ENCODE measurements at places on chromosomes 12 and 14.

DNA sequence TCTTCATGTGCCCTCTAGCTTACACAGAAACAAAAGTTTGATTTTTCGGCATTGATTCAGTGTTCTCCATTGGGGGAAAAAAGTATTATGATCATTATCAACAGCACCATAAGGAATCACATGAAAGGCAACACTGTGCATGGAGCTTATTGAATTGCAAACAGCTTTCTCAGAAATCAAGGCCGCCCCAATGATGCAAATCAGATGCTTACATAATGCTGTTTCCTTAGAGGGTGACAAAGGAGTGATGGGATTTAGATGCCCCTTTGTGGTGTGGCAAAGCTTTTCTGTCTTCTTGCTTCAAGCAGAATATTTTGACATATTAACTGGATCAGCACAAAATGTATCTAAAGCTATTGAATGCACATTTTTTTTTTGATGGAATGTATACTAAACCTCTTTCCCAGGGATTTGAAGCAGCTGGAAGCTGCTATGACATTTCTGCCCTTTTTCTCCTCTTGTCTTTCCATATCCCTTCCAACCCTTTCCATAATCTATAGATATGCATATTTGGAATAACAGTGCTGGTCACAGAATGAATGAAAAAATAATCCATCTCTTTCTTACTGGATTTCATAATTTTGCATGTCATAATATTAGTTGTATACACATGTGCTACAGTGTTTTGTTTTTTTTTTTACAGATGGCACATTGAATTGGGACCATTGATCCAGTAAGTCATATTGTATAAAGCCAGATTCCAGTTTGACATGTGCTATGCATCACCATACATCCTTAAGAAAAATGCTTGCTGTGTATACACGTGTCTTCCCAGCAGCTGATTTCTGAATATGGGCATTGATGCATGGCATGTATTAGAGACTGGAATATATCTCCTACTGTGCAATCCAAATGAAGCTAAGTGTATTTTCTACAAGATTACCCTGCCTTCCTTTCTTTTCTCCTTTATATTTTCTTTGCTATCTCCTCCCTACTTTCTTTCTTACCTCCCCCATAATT lies 259.7 kb upstream of the DCN start:
- no peak overlapping the region for H3K4me3 ChIP-seq
- no peaks in the 10 kb centered on the region for H3K27me3 ChIP-seq
- no peaks in the 10 kb centered on the region for H3K36me3 ChIP-seq
- no peaks in the 10 kb centered on the region for H3K4me1 ChIP-seq
- no peak overlapping the region for H3K27ac ChIP-seq

DNA sequence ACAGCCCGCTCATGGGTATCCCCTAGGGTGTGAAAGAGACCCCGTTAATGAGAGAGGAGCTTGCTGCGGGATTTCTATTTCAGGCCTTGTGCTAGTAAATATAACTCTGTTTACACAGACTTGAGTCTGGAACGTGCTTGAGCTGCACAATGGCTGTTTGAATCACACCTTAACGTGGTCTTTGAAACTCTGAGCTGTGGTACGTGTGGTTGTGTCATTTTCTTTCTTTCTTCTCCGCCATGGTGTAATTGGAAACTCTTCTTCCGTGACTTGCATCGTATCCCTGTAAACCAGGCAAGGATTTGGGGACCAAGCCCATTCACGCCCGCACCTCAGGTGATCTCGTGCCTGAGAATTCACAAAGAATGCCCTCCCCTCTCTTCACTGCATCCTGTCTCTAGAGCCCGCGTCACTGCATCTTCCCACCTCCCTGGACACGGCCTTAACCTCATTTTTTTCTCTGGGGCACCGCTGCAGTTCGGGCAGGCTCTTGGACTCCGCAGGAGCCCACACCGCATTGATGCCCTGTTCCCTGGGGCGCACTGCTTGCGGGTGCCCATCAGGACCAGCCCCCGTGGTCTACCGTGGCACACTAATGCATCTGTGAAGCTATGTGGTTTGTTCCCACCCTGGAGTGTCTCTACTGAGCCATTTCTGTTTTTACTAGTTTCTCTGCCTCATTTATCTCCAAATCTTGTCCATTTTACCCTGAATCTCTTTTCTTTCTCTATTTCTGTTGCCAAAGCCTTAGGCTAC lies 78.4 kb upstream of the PARP11 start:
- no peak for DNase-seq
- no peak overlapping the region for H3K27ac ChIP-seq
- H3K4me3 ChIP-seq: no peak overlapping the region
- H3K27me3 ChIP-seq: no peaks in the 10 kb centered on the region
- no peaks in the 10 kb centered on the region for H3K4me1 ChIP-seq

DNA sequence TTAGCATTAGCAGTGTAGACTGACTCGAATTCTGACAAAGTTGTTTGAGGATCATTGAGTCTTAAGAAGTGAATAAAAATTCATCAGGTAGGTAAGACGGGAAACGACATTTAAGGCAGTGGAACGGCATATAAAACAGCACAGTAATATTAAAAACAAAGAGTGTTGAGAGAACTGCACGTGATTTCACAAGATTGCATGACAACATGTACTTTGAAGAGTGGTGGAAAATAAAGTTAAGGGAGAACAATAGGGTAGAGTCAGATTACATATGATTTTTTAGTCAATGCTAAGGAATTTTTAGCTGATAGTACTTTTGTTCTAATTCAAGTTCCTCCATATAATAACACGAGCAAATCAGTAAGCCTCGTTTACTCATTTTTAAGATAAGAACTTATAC lies 115.4 kb downstream of the SOX5 start:
- H3K27ac ChIP-seq: no peak overlapping the region
- no peaks in the 10 kb centered on the region for H3K27me3 ChIP-seq
- H3K4me1 ChIP-seq: no peaks in the 10 kb centered on the region
- H3K4me3 ChIP-seq: no peak overlapping the region
- no peak for DNase-seq

- no peaks in the 10 kb centered on the region for H3K27me3 ChIP-seq
- DNase-seq: no peak
- H3K4me3 ChIP-seq: no peak overlapping the region
- H3K36me3 ChIP-seq: no peaks in the 10 kb centered on the region
Observed at GRCh38 chr14:28677381-28677780, 89.2 kb upstream of the FOXG1 start.

- H3K36me3 ChIP-seq: no peaks in the 10 kb centered on the region
- no peaks in the 10 kb centered on the region for H3K4me1 ChIP-seq
- no peak for DNase-seq
- H3K27ac ChIP-seq: no peak overlapping the region
- H3K27me3 ChIP-seq: no peaks in the 10 kb centered on the region
Observed at GRCh38 chr12:72081777-72082176, 143.1 kb downstream of the TPH2 start.

DNA sequence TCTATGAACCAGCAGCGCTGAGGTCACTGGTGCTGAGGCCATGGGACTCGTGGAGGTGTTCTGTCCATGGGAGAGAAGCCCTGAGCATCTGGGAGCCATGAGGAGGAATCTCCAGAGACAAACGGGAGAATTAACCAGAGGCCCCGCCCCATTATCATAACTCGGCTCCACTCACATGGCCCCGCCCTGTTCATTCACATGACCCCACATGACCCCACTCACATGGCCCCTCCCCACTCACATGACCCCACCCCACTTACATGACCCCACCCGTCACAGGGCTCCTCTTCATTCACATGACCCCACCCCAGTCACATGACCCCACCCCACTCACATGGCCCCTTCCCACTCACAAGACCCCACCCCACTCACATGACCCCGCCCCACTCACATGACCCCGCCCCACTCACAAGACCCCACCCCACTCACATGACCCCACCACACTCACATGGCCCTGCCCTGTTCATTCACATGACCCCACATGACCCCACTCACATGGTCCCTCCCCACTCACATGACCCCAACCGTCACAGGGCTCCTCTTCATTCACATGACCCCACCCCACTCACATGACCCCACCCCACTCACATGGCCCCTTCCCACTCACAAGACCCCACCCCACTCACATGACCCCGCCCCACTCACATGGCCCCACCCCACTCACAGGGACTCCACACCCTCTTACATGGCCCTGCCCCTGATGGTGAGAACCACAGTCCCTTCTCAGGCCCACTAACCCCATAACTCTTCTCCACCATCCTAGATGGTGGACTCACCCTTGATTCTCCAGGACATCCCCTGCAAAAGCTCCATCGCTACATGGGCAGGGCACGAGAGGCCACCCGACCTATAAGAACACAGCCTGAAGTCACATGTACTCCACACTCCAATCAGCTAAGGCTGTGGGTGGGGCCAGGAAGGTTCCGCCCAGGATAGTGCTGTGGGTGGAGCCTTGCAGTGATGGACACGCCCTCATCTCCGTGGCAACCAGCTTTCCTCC lies 151.1 kb upstream of the SFSWAP start:
- H3K4me1 ChIP-seq: peaks cover 5% of the 10 kb centered on the region
- DNase-seq: no peak
- H3K4me3 ChIP-seq: no peak overlapping the region
- H3K36me3 ChIP-seq: no peaks in the 10 kb centered on the region

GRCh38 chr14:21734457-21735074 lies 60.9 kb upstream of the OR4E1 start:
- DNase-seq: no peak
- H3K27me3 ChIP-seq: no peaks in the 10 kb centered on the region
- no peaks in the 10 kb centered on the region for H3K36me3 ChIP-seq
- H3K4me3 ChIP-seq: no peak overlapping the region
- no peak overlapping the region for H3K27ac ChIP-seq
- H3K4me1 ChIP-seq: no peaks in the 10 kb centered on the region

- H3K4me1 ChIP-seq: peaks cover 33% of the 10 kb centered on the region
- no peaks in the 10 kb centered on the region for H3K36me3 ChIP-seq
- H3K4me3 ChIP-seq: no peak overlapping the region
- no peak for DNase-seq
- no peak overlapping the region for H3K27ac ChIP-seq
Observed at GRCh38 chr14:55276736-55277135, 5.5 kb downstream of the FBXO34 start.

DNA sequence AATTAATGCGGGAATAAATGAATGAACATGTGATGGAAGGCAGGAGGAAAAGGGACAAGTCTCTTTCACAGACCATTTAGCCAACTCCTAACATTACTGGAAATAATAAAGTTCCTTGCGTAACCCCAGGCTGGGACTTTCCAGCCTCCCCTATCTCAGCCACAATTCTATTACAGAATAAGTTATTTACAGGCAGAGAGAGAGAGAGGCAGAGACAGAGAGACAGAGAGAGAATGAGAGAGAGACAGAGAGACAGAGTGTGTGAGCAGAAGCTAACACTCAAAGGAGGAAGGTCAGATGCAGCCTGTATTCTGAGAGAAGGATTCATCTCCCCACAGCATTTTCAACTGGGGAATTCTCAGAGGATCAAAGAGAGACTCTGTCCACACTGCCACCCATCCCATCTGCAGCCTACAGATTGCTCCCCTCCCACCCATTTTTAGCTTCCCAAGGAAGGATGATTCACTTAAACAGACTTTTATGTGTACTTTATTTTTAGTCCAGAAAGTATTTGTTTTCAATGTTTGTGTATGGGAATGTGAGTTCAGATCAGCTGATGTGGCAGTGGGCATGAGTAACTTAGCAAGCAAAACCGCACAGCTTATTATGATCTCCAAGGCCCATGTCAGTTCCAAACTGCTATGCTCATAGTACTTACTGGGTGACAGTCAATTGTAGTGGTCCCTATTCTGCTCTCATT lies 165.7 kb downstream of the CAND1 start:
- no peaks in the 10 kb centered on the region for H3K27me3 ChIP-seq
- H3K4me3 ChIP-seq: no peak overlapping the region
- peaks cover 37% of the 10 kb centered on the region for H3K4me1 ChIP-seq
- no peak for DNase-seq
- H3K36me3 ChIP-seq: no peaks in the 10 kb centered on the region

- no peaks in the 10 kb centered on the region for H3K27me3 ChIP-seq
- H3K4me3 ChIP-seq: no peak overlapping the region
- no peaks in the 10 kb centered on the region for H3K36me3 ChIP-seq
Observed at GRCh38 chr12:541676-542324, 82.1 kb downstream of the B4GALNT3 start.

GRCh38 chr12:20050221-20050620 lies 318.1 kb upstream of the PDE3A start:
- H3K36me3 ChIP-seq: no peaks in the 10 kb centered on the region
- H3K4me3 ChIP-seq: no peak overlapping the region
- no peak for DNase-seq

- H3K36me3 ChIP-seq: no peaks in the 10 kb centered on the region
- DNase-seq: no peak
- no peak overlapping the region for H3K27ac ChIP-seq
- no peak overlapping the region for H3K4me3 ChIP-seq
- no peaks in the 10 kb centered on the region for H3K27me3 ChIP-seq
Observed at GRCh38 chr14:27528328-27528727, 930.5 kb upstream of the NOVA1 start.

- peak overlapping the region; percentile 95 for H3K27ac ChIP-seq
- peak overlapping the region; percentile 48 for H3K4me3 ChIP-seq
- DNase-seq: no peak
- H3K36me3 ChIP-seq: no peaks in the 10 kb centered on the region
Observed at GRCh38 chr14:68815298-68816182, 22.7 kb upstream of the ZFP36L1 start.
